ENCODE measurements at places on chromosomes 11 and 22. TPM values are rescaled to one million over a fixed set of nuclear protein-coding genes. Genes with fewer than 3 reads are reported as not detected.

Gene OR51E2
- total RNA-seq: 0.37 TPM

Gene FXYD6
- total RNA-seq: 62.5 TPM

Gene OR10D3
- total RNA-seq: not detected

Gene OR9I1
- total RNA-seq: not detected

Gene FAM111B
- 0.41 TPM for total RNA-seq

Gene RFPL2
- not detected for total RNA-seq

Gene HIRA
- total RNA-seq: 18.3 TPM

Measured in transverse colon (tissue), 4 donors.